ENCODE measurements at places on chromosomes 4 and X.

DNA sequence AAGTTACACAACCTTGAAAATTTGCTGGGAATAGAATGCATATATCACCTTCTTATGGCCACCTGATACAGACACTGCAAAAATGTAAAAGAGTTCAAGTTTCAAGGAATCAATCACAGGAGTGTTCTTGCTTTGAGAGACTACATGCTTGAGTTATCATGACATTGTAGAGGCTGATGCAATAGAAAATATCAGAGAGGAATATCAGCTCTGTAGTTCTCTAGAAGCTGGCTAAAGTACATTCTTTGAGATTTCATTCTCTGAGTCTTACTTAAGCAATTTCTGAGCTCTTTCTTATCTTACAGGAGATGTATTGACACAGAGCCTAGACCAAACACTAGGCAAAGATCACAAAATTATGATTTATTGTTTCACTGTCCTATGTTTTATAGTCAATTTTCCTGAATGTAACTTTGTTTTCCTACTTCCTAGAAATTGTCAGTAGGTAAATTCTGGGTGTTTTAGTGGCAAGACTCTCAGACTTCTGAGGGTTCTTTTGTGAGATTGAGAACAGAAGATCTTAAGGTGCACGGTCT lies 152.1 kb upstream of the HPGD start:
- DNase-seq, result no peak

DNA sequence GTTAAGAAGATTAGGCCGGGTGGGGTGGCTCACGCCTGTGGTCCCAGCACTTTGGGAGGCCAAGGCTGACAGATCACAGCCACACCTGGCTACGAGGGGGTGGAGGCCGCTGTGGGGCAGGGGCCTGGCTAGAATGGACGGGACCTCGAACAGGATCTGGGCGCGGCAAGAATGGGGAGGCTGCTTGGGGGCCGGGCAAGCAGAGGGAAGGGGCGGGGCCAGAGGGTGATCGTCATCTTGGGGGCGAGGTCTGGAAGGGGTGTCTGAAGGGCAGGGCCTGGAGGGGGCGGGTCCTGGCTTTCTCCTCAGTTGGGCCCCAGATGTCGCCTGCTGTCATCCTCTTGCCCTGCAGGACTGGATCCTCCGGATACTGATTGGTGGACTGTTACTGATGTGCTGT lies 57.3 kb upstream of the ENPEP start:
- no peak for DNase-seq

DNA sequence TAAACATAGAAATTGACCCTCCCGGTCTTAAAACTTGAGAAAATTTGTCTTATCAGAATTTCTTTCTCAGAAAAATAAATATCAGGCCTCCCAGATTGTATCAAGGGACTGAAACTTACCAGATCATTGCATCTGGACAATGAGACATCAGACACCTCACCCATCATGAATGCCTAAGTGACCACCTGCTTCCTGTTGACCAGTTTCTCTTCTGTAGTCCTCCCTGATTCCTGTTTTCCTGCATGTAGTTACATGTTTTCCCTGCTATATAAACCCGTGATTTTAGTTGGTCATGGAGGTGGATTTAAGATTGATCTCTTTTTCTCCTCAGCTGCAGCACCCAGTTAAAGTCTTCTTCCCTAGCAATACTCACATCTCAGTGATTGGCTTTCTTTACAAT lies 548.1 kb downstream of the PPP4R3C start:
- no peak for DNase-seq

DNA sequence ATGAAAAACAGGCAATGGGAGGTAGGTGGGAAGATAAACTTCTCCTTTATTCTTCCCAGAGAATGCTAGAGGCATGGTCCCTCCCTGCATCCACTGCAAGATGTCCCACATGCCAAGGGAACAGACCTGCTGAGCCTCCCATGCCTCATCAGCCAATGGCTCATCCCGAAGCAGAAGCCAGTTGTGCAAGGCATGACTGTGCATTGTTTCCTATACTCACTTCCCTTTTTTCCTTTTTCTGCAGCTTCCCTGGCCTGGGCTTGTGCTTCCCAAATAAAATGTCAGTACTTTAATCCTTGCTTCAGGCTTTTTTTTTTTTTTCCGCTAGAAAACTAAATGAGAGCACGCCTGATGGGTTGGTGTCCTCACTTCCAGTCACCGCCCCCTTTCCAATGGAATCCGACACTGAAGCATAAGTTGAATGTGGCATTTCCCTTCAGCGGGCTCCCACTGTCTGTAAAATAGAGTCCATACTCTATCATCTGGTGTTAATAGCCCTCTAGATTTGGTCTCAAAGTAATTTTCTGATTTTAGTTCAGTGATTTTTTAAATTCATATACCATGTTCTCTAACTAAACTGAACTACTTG lies 239.0 kb upstream of the JADE1 start:
- no peak for DNase-seq

- no peak for DNase-seq
These were observed 2.1 kb downstream of the ABHD18 start for GRCh38 chr4:127967141-127967775.

- no peak for DNase-seq
These were observed 297.2 kb upstream of the LDB2 start for GRCh38 chr4:17195461-17196275.

GRCh38 chr4:150367326-150367725 lies 214.6 kb upstream of the MAB21L2 start:
- no peak for DNase-seq

GRCh38 chrX:75115707-75116413 lies 40.2 kb downstream of the ABCB7 start:
- no peak for DNase-seq

DNA sequence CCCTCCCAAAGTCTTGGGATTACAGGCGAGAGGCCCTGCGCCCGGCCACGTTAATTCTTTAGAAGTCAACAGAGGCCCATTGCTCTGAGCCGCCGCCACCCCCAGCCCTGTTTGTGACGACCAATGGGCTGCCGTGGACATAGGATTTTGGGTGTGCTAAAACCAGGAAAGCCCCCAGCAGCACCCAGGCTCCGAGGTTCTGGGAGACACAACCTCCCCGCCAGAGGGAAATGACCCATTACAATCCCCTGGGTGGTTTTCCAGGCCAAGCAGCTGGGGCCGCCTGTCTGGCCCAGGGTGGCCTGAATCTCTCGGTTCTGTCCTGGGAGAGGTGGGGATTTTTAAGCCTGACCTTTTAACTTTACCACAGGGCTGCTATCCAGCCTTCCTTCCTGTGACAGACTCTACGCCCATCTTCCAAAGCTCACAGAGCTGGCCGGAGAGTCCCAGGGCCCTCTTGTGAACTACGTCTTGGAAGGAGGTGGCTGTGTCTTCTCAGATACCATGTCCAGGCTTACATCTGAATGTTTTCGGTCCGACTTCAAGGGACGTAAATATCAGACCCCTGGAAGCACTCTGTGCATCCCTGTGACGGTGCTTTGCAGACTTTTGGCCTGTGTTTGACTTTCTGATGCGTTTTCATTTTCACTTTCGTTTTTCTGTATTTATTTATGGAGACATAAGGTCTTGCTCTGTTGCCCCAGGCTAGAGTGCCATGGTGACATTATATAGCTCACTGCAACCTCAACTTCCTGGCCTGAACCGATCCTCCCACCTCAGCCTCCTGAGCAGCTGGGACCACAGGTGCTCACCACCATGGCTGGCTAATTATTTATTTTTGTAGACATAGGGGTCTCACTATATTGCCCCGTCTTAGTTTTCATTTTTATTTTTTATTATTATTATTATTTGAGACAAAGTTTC lies 36.0 kb downstream of the P2RY8 start:
- DNase-seq, result no peak

- no peak for DNase-seq
These were observed 5.8 kb downstream of the YTHDC1 start for GRCh38 chr4:68344049-68344448.

Measured in progenitor cell of endocrine pancreas (in vitro differentiated cells).